ENCODE measurements at places on chromosomes 4 and X.

DNA sequence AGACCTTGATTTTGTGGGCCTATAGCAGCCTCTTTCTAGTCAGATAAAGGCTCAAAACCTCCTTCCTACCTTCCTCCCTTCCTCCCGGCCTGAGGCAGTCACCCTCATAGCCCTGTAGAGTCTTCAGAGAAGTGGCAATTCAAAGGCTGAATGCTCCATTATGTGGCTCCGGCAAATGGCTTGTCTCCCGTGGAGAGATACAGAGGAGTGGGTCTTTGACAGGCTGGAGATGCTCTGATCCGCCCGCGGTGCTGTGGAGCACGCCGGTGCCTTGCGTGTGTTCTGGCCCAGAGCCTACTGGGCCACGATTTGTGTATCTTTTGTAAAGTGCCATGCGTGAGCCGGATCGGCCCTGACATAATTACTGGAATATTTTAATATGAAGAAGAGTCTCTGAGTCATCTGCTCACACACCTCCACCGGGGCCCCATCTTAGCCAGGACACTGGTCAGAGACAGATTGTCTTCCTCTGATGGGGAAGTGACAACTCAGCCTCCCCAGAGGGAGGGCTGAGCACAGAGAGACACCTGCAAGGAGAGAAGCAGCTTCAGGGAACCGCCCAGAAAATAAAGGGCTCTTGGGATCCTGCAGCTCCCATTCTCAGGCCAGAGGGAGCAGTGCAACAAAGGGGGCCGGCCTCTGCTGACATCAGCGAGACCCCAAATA lies 88.7 kb downstream of the DCTD start:
- DNase-seq: no peak

GRCh38 chr4:26191353-26191752 lies 129.5 kb upstream of the RBPJ start:
- peak; percentile 5 for DNase-seq

DNA sequence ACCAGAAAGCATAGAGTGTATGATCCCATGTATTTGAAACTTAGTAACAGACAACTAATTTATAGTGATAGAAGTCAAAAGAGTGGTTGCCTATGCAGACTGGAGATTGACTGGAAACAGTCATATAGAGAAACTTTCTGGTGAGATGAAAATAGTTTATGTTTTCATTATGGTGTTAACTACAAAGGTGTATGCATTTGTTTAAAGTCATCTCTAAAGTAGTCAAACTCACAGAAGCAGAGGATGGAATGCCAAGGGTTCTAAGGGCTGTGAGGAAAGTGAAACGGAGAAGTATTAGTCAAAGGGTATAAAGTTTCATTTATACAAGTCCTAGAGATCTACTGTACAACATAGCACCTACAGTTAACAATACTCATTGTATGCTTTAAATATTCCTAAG lies 45.8 kb downstream of the ENOX2 start:
- no peak for DNase-seq

DNA sequence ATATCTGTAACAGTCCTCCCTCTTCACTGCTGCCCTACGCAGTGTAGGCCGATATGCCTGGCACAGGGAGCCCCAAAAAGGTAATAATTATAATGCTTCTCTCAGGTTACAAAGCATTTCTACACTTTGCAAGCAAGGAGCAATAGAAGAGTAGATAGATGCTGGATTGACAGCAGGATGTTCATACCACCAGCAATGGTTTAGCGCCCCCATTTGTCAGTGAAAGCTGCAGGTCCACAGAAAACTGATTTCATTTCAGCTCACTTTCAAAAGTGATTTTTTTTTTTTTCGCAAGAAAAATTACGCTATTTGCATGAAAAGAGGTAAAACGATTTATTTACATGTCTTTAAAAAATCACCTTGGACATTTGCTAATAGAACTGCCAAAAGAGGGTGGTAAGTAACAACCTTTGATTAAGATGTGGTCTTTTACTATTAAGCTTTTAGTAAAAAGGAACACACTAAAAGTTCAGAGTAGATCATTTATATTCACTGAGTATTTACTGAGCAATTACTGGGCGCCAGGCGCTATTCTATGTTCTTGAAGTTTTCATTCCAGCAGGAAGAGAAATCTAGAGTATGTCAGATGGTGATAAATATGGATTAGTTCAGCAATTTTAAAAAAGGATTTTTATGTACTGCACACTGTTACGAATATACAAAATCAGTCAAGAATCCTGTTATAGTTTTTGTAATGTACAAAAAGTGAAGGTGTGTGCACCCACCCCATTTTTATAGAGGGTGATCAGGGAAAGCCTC lies 34.4 kb downstream of the HPF1 start:
- DNase-seq: no peak

DNA sequence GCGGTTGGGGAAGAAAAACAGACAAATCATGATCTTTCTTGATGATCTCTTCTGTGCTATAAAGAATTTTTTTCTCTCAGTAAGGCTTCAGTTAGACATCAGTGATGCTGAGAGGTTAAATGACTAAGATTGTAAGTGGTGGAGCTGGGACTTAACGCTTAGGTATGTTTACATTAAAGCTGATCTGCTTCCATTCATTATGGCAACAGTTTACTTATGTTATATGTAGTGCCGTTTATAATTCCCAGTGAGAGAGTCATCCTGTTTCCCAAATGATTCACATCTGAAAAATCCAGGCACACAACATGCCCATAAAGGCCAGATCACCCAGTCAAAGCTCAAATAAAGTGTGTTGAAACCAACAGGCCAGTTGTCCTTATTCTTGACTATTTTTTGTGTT lies 50.1 kb downstream of the CENPVL3 start:
- no peak for DNase-seq

DNA sequence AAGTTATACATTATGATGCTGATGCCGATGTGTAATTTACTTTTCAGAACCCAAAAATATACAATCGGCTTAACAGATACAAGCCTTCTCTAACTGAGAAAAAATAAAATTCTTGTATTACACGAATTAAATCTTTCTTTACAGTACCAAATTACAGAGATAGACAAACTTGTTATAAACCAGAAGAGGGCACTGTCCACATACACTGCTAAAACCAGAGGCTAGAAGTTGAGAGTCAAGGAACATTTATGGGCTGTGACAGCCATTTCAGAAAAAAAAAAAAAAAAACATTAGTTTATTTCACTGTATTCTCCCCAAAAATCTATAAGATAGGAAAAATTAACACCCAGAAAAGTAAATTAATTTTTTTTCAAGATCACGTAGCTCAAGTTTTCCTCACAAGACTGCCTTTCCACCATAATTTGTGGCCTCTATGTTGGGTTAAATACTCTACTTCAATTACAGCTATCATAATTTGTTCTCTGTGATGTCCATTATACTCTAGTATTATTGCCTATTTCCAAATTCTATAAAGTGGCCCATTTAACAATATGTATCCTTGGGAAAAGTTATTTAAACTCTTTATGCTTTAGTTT lies 12.0 kb downstream of the EREG start:
- peak; percentile 68 for DNase-seq

DNA sequence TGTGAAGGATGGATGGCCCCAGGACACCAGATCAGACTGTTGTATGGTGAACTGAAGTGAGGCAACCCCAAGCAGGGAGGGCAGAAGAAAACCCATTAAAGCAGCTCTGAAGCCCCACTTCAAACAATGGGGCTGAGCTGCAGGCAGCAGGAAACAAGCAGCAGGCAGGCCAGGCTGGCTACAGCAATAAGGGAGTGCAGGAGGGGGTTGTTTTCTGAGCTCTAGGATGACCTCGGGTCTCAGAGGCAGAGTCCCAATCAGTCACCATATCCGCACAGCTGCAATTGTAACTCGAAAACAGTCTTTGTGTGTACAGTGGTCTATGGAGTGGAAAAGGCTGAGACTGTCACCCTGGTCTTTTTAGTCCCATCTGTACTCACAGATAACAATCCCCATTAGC lies 90.4 kb downstream of the COL4A6 start:
- DNase-seq: no peak

DNA sequence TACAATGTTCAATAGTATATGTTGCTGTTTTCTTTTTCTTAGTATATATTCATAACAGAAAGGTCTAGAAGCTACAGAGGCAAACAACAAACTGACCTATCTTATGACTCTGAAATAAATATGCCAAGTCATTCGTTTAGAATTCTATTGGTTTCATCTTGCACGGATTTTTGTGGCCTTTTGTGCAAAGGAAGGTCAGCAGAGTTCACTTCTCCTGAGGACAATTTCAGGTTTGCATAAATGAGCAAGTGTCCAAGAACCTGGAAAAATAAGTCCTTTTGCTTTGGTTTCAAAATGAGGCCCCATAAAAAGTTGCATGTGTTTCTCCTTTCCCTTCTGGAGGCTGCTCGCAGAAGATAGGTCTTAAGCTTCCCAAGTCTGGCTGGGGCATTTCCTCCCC lies 156.9 kb downstream of the APBB2 start:
- DNase-seq: no peak

- DNase-seq: no peak
Measured at GRCh38 chr4:6561173-6561516, 13.8 kb upstream of the MAN2B2 start.

DNA sequence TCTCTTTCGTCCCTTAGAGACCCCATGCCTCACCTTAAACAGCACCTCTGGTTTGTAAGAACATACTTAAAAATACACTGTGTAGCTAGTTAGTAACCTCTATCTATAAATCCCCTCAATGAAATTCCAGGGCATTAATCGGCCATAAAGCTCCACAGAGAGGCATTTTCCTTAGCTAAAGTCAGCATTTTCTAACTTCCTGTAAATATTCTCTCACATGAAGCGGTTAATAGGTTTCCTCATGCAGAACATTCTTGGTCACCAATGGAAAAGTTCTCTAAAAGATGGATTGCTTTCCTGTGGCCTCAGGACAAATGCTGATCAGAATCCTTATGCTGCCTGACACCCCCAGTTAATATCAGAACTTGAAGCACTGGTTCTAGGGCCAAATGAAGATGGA lies 248.6 kb upstream of the BOD1L1 start:
- DNase-seq: no peak

GRCh38 chr4:108361886-108362285 lies 193.2 kb upstream of the LEF1 start:
- no peak for DNase-seq

DNA sequence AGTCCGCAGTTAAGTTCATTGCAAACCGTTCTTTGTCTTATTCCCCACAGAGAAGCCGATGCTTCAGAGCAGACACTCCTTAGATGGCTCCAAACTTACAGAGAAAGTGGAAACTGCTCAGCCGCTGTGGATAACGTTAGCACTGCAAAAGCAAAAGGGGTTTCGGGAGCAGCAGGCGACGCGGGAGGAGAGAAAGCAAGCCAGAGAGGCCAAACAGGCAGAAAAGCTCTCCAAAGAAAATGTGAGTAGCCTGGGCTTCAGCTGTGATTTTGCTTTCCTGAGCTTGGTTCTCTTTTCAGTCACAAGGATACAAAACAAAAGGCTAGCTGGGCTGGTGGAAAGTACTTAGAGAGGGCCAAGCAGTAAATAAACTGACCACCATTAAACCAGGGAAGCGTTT lies 64.0 kb downstream of the AASDH start:
- DNase-seq: no peak

All from SW480 (cell line).